ENCODE measurements at places on chromosomes 7 and 10.

- DNase-seq, result no peak
These were observed 185.8 kb downstream of the HGF start for GRCh38 chr7:81583882-81584533.

DNA sequence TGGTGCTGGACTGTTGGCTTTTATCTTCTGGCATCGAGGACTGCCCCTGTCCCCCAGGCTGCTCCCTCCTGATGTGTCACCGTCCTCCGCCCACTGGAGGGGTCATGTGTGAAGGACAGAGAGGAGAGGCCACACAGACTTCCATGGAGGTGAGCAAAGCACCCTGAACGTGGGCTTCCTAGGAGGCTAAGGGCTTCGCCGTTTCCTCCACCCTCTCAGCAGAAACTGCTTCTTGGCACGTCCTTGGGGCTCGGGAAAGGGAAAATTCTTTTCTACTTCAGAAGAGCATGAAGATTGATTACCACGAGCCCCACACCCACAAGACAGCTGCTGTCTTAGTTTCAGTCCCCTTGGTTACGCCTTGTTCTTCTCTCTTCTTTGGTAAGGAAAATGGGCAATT is 218.2 kb downstream of the CCDC3 start:
- no peak for DNase-seq

- DNase-seq, result no peak
These were observed 610 bp downstream of the AVPI1 start for GRCh38 chr10:97686301-97686961.

DNA sequence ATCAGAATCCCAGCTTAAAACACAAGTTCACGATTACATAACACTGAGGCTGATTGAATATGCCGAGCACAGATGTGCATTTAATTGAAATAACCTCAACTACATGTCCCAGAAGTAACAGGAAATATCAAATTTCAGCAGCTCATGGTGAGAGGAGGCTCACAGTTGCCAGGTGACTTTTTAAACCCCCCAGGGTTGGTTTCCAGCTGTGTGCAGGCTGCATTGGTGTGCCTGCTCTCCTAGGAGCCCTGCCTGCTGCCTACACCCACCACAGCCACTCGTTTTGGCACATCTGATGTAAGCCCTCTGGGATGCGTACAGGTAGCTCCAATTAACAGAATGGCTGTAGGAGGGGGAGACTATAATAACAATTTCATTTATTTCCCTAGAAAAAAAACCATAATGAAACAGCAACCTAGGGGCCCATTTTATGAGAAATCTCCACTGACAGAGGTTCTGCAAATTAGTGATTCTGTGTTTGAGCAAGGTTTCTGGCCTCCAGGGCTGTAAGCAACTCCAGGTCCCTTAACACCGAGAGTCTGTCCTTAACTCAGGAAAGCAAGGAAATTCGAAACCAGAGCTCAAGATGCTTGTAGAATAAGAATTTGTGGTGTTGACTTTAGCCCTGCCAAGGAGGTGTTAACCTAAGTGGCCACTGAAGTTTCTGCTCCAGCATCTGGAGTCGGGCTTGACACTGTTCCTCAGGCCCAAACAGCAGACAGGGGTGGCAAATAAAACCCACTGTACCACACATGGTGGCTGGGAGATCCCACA is 161.9 kb downstream of the BMPER start:
- DNase-seq, result no peak

- no peak for DNase-seq
These were observed 69.4 kb downstream of the ARL4A start for GRCh38 chr7:12756821-12757220.

- no peak for DNase-seq
These were observed 281.8 kb downstream of the POU6F2 start for GRCh38 chr7:39259391-39260003.

GRCh38 chr10:89115876-89116627 is 91.1 kb downstream of the CH25H start:
- DNase-seq, result no peak

DNA sequence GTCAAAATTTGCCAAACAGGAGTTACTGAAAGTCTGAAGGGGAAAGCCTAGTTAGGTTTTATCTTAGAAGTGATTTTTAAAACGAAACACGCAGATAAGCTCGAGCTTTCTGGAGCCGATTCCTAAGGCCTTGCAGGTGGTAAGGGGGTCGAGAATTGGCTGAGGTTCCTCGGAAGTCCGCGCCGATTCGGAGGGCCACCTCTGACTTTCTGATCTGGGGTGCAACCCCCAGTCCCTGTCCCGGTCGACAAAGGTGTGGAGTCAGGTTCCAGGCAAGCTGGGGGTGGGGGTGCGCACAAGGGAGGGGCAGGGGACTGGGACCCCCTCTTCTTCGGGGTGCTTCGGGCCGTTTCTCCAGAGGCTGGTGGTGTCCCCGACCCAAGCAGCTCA is 701 bp upstream of the CUL1 start:
- no peak for DNase-seq

Data from cortex of kidney (tissue), 1 donor.